Stimulated activated CD8-positive, alpha-beta memory T cell treated with anti-CD3 and anti-CD28 coated beads, Interleukin-2, amount 100 ng/mL, for 1 hour (primary cell): ENCODE measurements at places on chromosomes 1 and 21.

DNA sequence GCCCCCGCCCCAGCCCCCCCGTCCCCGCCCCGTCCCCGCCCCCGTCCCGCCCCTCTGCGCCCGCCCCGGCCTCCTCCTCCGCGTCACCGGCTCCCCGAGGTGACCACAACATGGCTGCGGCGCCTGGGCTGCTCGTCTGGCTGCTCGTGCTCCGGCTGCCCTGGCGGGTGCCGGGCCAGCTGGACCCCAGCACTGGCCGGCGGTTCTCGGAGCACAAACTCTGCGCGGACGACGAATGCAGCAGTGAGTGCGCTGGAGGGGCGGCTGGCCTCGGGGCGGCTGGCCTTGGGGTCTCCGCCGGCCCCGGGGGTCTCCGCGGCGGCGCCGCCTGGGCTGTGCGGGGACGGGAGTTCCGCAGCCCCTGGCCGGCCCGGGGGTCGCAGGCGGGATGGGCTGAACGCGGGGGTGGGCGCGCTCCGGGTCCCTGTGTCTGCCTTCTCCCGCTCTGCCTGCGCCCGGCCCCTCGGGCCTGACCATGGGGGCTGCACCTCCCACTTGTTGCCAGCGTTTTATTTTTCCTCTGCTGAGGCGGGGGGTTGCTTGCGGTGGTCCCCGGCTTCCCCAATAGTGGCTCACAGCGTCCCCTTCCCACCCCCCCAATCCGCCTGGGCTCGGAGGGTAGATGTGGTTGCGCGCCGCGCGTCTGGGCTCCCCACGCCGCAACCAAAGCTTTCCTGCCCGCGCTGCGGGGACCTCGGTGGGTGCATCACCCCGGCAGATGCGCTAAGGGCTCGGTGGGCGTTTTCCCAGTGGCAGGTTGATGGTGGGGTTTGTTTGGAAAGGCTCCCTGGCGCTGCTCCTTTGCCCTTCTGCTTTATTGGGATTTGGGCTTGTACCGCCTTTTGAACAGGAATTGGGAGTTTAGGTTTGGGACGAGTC is at the start of gene MIA3:
MIA3 (plus strand) TSS at position 97 of the 879 bp plus-strand sequence; CDS start at position 111, 14 bp downstream.
- no peak for DNase-seq

- DNase-seq, result no peak
Observed at GRCh38 chr1:175073061-175073460, 5.4 kb downstream of the TNN start.

DNA sequence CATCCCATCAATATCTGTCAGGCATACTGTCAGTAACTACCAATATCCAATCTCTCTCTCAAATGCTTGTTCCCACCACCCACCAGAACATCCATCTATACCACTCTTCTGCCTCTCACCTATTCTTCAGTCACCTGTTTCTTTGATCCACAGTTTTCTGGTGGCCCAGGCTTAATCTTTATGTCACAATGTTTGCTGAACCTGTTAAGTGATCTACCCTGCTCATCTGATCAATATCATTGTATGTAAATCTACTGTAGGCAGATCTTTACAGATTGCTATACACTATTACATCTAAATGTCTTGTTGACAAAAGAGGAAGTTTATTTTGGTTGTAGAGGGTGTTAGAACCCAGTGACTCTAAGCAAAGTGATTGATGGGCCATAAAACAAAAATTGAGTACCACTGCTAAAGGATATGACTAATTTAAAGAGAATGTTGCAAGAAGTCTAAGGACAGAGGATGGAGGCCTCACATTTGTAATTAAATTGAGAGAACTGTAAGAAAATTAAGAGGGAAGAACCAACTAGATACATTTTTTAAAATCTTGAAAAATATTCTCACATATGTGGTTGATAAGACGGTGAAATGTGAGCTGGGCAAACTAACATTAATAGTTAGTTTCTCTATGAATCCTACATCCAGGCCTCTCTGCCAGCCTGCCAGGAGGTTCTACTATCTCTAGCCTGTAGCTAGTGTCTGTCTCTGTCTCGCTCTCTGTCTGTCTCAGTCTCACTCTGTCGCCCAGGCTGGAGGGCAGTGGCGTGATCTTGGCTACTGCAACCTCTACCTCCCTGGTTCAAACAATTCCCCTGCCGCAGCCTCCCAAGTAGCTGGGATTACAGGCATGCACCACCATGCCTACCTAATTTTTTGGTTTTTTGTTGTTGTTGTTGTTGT is 34.1 kb downstream of the EGLN1 start:
- DNase-seq, result no peak

- DNase-seq, result no peak
Observed at GRCh38 chr1:244807138-244807537, 28.3 kb upstream of the COX20 start.

GRCh38 chr1:22582661-22583635 is 19.7 kb downstream of the EPHA8 start:
- no peak for DNase-seq

DNA sequence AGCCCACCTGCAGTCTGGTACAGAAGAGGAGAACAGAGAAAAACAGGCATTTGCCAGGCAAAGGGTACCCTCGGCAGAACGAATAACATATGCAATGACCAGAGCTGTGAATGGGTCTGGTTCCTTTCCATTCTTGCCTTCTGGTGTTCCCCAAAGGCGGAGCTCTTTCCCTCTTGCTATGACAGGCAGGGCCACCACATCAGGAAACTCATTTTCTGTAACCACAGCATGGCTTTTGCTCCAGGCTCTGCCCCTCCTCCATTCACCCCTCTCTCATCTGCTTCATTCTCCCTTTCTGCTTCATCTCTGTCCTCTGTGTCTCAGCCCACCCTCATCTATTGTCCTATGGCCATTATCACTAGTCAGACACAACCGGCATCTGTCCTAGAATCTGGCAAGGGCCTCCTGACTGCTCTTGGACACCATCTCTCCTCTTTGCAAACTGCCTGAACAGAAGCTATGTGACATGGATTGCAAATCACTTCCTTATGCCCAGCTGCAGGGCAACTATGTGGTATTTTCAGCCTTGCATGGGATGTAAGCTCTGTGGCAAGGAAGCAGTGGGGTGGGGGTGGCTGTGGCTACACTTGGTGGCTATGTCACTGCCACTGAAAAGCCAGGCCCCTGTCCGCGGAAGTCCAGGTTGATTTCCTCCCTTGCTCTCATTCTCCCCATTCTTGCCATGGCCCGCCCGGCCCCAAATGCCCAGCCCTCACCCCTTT is 78.8 kb upstream of the ABCD3 start:
- no peak for DNase-seq

DNA sequence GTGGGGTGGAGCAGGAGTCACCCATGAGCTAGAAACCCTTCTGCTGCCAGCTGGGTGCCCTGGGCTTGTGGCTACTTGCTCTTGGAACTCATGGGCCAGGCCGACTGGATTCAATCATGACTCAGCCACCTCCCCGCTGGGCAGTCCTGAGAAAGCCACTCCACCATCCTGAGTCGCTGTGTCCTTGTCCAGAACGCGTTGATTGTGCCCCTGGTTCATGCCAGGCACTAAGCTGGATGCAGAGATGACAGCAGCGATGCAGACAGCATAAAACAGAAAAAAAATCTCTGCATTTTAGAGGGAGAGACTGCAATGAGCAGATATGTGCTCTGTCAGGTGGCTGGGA is 10.6 kb downstream of the PADI1 start:
- no peak for DNase-seq

DNA sequence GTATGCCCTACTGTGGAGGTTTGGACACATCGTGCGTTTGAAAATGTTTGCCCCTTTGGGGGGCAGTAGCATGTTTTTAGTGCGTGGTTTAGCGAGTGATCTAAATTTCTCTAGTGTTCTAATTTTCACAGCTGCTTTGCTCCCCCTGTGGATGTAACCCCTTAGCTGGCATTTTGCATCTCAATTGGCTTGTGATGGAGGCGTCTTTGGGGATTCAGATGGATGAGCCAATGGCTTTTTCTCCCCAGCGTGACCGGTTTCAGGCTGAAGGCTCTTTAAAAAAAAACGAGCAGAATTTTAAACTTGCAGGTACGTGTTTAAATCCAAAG is 836 bp downstream of the CDC7 start:
- DNase-seq, result no peak

DNA sequence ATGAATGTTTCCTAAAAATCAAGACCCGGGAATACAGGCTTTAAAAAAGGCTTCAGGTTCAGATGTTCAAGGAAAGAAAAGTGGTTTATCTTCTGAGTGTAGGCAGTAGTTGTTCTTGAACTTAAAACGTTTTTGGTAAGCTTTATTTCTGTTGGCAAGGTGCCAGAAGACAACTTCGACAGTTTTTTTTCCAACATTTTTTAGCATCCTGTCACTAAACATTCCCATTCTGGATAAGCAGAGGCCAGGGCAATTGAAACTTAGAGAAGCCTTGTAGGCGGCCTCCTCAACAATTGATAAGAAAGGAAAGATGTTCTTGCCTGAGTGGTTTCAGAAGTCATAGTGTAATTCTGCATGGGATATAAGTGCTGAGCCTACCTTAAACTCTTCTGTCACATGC is 66.7 kb downstream of the PATJ start:
- DNase-seq, result no peak

- DNase-seq, result no peak
Observed at GRCh38 chr1:231347961-231348360, 9.9 kb downstream of the SPRTN start.

DNA sequence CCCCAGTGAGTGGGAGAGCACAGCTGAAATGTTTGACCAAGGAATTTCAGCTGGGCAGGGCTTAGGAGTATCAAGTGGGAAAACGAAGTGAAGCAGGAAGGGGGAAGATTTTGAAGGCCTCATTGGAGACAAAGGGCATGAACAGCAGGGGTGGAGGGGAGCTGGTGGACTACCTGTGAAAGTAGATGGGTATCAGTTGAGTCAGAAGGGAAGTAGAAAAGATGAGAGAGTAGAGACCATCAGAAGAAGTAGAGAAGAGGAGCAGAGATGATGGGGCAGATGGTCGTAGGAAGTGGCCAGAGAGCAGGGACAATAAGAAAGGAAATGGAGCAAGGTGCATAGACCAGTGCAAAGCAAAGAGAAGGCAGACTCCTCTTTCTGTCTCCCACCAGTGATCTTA is 189.0 kb upstream of the RUNX1 start:
- no peak for DNase-seq

DNA sequence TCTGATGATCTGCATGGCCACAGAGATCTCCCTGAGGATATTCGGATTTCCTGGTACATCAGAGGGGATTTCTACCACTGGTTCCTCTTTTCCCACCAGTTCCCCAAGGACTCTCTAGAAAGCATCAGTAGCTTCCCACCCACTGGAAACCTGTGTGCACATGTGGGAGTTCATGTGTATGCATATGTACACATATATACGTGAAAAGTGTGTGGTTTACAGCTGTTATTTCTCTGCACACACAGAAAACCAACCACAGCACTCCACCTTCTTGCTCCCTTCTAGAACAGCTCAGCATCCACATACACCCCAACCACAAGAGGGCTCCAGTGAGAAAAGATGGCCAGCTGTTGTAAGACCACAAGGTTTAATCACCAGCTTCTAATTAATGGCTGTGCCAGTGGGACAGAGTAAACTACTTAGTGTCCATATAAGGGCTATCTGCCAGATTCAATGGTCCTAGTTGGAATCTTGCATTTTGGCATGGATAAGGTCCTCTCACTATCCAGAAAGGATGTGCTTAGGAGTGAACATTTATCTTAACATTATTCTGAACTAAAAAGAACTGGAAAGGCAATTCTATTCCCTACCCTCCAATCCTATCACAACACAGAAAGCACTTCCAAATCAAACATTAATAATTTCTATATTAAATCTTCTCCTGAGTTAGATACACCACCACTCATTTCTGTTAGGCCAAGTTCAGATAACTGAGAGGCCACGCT is 24.1 kb downstream of the GPR3 start:
- no peak for DNase-seq

GRCh38 chr1:66764994-66765578 is 12.8 kb downstream of the DYNLT5 start:
- DNase-seq, result no peak

- no peak for DNase-seq
Observed at GRCh38 chr1:178126741-178127185, 32.9 kb downstream of the RASAL2 start.

DNA sequence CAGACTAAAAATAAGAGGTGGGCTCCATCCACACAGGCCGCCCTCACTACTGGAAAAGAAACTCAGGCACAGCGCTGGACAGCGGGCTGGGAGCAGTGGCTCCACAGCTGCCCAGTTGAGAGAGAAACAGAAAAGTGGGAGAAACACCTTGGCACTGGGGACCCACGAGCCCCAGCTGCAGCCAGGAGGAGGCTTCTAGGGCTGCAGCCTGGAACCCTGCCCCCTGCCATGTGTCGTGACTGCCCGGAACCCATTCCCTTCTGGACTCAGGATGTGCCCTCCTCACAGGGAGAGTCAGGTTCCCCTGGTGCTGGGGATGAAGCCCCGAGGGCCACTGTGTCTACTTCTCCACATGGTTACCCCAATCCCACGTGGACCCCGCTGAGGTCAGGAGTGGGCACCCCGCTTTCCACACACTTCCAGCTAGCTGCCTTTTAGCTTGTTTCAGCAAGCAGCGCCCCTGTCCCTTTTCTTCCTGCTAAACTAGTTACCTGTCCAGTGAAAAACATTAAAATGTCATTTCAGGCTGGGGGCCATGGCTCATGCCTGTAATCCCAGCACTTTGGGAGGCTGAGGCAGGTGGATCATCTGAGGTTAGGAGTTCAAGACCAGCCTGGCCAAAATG is 35.9 kb downstream of the PARP1 start:
- DNase-seq, result no peak

DNA sequence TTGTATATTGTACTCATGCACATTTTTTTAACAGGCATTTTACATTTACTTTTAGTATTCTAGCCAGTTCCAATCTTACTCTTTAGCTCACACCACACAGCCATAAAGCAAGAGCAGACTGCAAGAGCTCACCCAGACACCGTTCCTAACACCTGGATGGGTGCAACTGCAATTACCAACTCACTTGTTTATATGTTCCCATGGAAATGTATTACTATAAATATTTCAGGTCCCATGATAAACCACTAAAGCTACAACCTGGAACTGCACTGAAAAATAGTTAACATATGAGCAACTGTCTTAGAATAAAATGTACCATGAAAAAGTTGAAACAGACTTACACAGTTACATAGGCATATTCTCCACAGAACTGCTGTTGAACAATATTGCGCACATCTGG is 30.8 kb downstream of the USP48 start:
- DNase-seq, result no peak

- DNase-seq, result no peak
Observed at GRCh38 chr1:77133731-77134358, 85.4 kb downstream of the PIGK start.

GRCh38 chr21:28150778-28151177 is 841.9 kb downstream of the LTN1 start:
- no peak for DNase-seq

DNA sequence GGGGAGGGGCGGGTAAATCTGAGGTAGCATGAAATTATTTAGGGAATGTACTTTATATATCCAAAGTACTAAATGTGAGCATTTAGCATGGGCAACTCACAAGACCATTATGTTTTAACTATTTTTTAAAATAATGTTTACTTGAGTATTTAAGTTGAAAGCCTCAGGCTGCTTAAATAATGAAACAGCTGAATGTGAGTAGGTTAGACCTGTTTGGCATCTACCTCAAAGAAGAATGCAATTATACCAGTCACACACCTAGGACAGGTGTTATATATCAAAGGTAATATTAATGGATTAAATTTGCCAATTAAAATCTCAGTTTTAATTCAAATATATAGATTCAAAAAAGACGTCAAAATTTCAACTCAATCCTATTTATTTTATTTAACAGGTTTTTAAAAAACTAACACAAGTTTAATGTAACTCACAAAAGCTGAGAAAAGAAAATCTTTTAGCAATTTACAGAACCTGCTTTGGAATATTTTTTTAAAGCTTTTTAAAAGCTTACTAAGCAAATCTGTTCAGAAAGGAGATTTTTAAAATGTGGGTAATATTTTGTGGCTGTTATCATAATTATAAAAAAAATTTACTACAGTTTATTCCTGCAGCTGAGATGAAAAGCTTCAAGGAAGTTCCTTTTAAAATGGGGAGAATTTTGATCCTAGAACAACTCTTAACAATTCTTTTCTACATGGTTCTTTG is 104.6 kb upstream of the LBR start:
- no peak for DNase-seq
